ENCODE measurements at places on chromosomes 1 and 21.

GRCh38 chr1:89710498-89711139 lies 77.7 kb downstream of the LRRC8C start:
- no peak for DNase-seq

DNA sequence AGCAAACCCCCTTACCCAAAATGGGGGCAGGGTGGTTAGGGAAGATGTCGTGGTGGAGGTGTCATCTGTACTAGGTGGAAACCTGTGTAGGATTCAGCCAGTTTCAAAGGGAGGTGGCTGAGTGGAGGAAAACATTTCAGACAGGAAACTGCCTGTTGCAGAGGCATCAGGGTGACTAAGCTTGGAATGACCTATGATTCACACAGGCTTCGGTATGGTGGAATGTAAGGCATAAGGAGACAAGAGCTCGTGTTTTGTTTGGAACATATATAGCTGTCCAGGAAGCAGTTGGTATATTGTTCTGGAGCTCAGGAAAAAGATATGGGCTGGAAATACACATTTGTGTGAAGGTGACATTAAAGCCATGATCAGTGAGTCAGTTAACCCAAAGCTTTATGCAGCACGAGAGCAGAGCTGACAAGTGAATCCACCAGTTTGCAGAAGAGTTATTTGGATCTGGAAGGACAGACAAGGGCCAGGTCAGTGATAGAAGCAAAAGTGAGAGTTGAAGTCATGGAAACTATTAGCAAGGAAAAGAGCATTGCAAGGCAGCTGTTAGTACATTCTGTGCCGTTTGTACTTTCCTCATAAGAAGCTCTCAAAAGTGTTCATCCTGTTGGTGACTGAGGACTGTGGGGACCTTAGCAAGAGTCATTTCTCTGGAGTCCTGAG lies 12.2 kb downstream of the UTP25 start:
- DNase-seq, result peak; percentile 75

DNA sequence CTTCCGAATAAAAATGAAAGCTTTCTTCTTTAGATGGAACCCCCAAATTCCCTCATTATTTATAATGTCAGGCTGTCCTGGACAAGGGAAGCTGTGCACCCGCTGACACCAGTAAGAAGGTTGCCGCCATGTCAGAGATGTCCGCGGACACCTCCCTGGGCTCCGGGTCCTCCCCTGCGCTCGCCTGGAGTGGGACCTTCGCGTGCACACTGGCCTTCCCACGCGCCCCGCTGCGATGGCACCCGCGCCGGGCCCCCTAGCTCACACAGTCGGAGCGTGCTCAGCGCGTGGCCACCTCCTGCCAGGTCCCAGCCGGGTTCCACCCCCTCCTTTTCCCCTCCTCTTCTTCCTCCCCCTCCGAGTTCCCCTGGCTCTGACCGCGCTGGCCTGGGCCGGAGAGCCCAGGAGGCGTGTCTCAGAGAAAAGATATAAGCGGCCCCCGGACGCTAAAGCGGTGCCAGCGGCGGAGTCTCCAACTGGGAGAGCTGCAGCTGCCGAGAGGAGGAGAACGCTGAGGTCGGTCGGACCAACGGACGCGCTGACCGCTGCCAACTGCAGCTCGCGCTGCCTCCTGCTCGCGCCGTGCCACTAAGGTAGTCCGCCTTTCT lies at the start of gene G0S2:
Gene G0S2, plus strand, starts transcription at position 456 of the 608 bp plus-strand sequence. CDS start 273 bp downstream, outside the sequence.
- DNase-seq, result peak; percentile 58

DNA sequence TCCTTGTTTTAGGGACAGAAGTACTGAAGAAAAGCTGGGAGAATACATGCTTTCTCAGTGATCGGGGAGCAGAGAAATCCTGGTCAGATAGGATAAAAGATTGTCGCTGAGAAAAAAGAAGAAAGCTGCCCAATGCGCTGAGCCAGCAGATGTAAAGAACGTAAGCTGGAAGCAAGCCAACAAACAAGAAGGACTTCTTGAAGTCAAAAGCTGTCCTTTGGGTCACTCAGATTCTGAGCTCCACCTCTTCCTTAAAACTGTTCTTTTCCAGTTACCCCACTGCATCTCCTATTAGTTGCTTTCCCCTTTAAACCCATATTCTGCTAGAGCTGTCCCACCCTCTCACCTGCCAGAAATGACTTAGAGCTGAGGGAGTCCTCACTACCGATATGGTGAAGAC lies 64.8 kb downstream of the GPR137B start:
- DNase-seq, result peak; percentile 60
